Mucosa of descending colon (tissue), 3 donors: ENCODE measurements at places on chromosomes 16 and 17. TPM values are rescaled to one million over a fixed set of nuclear protein-coding genes. Genes with fewer than 3 reads are reported as not detected.

GID4 gene
- 5.8 TPM for total RNA-seq

TVP23C gene
- total RNA-seq, result 9.7 TPM

TMEM235 gene
- total RNA-seq, result not detected

UBALD1 gene
- 22.5 TPM for total RNA-seq

CCDC92B gene
- total RNA-seq, result 1.3 TPM

HS3ST4 gene
- total RNA-seq, result not detected

GRCh38 chr16:55421226-55421625 is 57.8 kb upstream of the MMP2 start:
- no peak for DNase-seq

- no peak for DNase-seq
Measured at GRCh38 chr16:65010125-65010524, 111.7 kb downstream of the CDH11 start.

GRCh38 chr17:71287071-71287823 is 833.6 kb upstream of the SOX9 start:
- DNase-seq, result no peak

DNA sequence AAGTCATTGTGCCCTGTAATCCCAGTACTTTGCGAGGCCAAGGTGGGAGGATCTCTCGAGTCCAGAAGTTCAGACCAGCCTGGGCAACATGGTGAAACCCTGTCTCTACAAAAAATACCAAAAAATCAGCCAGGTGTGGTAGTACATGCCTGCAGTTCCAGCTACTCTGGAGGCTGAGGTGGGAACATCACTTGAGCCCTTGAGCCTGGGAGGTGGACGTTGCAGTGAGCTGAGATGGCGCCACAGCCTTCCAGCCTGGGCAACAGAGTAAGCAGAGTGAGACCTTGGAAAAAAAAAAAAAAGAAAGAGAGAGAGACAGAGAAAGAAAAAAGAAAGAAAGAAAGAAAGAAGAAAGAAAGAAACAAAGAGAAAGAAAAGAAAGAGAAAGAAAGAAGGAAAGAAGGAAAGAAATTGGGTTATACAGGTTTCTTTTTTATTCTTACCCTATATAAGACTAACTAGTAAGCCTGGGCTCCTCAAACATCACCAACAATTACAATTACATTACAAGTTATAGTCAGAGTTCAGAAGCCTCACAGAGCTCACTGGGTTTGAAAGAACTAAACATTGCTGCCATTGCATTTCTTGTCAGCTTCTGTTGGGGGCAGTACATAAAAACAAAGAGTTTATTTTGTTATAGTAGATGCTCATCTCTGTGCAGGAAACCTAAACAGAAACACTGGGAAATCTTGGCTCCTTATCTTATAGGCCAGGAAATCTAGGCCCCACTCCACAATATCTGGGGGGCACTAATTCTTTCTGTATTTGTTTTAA is 6.7 kb upstream of the ABCA9 start:
- no peak for DNase-seq

DNA sequence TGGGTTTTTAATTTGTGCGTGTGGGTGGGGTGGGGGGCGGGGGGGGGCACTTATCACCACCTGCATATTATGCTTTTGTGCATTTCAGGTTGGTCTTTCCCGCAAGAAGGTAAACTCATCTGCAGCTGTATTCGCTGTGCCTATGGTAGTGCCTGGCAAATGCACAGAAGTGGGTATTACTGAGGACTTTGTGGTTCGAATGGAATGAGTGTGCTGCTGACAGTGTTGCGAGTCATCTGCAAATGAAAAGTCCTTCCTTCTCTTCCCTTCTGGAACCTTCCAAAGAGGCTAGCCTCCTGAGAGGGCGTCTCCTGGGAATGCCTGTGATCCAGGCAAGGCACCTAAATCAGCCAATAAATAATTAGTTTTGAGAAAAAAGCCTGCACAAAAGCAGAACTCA is 532.9 kb downstream of the MAF start:
- no peak for DNase-seq

GRCh38 chr17:50141745-50142110 is 8.7 kb downstream of the PPP1R9B start:
- DNase-seq, result no peak

DNA sequence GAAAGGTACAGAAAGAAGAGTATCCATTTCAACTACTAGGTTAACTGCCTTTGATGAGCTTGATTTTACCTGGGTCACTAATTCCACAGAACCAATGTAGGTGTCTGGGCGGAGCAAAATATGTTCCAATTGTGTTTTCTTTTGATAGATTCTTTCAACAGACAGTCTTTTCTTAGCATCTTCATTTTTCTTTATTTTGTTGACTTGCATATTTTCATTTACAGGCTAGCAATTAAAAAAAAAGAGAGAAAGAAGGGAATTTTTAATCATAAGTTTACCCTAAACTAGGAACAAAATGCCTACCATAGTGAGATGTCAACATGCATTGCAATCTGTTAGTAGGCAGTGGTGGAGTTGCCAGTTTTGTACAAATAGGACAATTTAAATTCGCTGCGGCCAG is 1.0 kb downstream of the TOP2A start:
- no peak for DNase-seq

- DNase-seq, result no peak
Measured at GRCh38 chr17:70810609-70811008, 641.3 kb downstream of the KCNJ2 start.

- DNase-seq, result no peak
Measured at GRCh38 chr17:34126965-34127364, 128.1 kb upstream of the CCL2 start.

GRCh38 chr17:55072898-55073297 is 104.3 kb downstream of the STXBP4 start:
- DNase-seq, result no peak

DNA sequence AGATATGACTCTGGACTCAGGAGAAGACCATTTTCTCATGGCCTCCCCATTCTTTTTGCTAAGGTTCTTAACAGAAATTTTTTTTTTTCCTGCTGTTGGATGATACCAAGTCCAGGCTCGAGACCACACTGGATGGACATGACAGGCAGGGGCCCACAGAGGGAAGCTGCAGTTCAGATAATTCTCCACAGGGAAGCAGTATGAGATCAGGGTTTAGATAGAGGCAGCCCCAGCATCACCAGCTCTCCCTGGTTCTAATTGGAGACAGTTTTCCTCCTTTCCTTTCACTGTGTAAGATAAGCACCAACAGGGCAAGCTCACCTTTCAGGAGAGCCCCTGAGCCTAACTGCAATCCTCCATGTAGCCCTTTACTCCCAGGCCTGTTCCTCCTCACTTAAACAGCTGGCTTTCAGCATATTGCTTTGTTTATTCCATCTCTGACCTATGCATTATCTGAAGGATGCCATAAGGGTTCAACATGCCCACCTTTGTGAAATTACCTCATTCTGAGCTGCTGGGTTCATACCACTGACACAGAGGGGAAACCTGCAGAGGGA is 108.1 kb downstream of the SNX11 start:
- peak; percentile 41 for DNase-seq

- DNase-seq, result no peak
Measured at GRCh38 chr16:89286096-89286495, 68.6 kb downstream of the ZNF778 start.

DNA sequence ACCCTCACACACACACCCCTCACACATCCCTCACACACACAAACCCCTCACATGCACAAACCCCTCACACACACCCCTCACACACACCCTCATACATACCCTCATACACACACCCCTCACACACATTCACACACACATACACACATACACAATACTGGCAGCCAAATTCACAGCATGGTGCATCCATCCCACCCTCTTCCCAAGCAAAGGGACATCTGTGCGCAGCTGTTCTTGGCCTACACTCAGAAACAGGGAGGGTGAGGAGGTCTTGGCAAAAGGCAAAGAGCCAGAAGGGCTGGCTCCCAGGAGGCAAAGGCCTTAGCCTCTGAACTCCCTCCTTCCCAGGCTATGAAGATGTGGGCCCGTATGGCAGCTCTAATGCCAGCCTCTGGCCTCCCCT is 23.4 kb downstream of the C17orf67 start:
- DNase-seq, result no peak

GRCh38 chr16:88826070-88826840 is 14.5 kb upstream of the APRT start:
- peak; percentile 59 for DNase-seq

- DNase-seq, result no peak
Measured at GRCh38 chr16:12620150-12620549, 183.5 kb downstream of the CPPED1 start.
